NAMALWA (cell line): ENCODE measurements at places on chromosomes 2 and 18.
A peak's percentile ranks its signal among the peaks of the same experiment; 100 is the strongest.

DNA sequence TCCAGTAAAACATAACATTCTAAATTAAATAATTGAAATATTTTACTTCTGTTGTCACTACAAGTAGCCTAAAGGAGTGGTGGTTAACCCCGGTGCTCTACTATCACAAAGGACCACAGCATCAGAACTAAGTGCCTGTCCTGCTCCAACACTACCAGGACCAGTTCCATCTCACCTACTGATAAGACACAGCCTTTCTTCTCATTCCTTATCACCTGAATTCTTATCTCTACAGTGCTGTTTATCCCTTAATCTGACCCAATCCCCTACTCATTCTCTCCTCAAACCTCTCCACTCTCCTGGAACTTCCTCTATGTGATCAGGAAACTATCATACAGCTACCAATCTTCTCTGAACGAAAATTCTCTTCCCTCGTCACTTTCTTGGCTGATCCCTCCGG lies 80.2 kb downstream of the ITSN2 start:
- no peak for DNase-seq

DNA sequence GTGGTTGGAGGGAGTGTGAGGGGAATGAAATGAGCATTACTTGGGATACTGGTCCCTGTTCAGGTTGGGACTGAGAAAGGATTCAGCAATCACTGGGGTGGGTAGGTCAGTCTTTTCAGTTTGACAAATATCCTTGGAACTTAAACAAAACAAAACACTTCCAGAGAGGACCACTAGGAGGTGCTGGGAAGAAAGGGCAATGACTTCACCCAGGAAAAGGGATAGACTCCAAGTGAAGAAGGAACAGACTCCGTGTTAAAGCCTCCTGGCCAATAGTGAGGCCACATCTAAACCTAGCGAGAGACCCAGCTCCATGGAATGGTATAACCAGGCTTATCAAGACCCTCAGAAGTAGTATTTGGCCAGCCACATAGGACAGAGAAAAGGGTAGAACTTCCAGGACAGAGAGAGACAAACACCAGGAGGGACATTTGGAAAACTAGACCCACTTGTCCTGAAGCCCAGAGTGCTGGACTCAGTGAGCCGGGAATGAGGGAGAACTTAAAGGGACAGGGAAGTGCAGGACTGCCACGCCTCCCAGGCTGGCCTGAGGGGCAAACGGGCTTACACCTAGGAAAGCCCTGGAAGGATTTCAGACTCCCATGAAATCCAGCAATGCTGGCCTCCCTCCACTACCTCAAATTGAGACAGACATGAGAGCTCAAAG lies 19.6 kb upstream of the KCNG3 start:
- peak; percentile 43 for DNase-seq

DNA sequence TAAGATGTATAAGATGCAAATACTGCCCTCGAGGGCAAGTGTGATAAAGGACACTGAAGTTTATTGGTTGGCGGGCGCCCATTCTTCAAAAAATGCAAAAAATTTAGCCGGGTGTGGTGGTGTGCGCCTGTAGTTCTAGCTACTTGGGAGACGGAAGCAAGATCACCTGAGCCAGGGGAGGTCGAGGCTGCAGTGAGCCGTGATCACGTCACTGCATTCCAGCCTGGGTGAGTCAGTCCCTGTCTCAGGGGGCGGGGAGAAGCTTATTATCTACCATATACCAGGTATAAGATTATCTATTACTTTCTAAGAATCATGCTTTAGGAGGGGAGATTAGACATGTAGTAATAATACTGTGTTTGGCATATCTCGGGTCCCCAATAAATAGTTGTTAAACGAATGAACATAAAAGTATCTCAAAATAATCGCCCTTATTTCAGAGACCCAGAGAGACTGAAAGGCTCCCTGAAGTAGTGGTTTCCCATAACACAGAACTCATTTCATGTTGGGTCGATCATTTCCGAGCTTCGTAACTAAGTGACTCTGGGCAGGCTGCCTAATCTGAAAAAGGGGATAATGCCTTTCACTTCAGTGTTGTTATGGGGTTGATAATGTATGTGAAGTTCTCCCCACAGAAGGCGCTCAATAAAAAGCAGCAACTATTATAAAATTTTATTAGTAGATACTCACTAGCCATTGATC lies 1.2 kb upstream of the SELENOI start:
- DNase-seq: no peak

GRCh38 chr2:164675027-164675426 lies 53.7 kb upstream of the GRB14 start:
- DNase-seq: no peak

DNA sequence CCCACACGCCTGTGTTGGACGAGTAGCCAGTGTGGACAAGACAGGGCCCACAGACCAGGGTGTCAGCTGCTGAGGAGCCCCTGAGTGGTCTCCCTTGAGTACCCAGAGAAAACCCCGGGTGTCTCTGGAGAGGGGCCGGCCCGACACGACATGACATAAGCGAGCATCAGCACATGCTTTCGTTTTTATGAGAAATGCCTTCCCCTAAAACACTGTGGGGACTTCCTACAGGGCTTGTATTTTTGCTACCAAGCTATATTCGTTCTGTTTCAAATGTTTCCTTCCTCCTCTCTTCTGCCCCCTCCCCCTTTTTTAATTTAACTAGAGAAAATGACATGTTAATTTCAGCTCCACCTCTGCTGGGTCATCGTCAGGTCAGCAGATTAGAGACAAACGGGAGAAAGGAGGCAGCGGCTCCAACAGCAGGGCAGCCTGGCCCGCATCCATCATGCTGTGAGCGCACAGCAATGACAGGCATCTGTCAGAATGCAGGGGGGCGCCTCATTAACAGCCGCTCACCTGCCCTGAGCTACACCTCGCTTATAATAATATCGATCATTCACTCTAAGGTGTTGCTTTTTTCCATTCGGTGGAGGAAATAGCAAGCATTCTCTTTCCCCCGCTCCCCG lies 286.2 kb downstream of the ZNF516 start:
- no peak for DNase-seq

DNA sequence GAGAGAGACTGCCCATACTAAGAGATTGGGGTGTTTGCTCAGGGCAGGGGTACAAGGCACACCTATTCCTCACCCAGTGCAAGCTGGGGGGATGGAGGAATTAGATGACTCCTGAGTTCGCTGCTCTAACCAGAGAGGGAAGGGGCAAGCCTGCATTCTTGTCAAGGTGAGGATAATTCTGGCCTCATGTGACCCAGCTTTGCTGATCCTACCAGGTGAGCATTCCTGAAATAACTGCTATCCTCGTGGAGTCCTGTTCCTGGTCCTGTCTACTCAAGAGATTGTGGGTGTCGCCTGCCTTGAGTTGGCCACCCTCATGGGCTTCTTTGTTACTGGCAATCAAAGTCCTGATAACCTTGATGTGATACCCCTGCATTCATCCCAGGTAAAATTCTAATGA lies 206.0 kb downstream of the SPP2 start:
- DNase-seq: no peak

DNA sequence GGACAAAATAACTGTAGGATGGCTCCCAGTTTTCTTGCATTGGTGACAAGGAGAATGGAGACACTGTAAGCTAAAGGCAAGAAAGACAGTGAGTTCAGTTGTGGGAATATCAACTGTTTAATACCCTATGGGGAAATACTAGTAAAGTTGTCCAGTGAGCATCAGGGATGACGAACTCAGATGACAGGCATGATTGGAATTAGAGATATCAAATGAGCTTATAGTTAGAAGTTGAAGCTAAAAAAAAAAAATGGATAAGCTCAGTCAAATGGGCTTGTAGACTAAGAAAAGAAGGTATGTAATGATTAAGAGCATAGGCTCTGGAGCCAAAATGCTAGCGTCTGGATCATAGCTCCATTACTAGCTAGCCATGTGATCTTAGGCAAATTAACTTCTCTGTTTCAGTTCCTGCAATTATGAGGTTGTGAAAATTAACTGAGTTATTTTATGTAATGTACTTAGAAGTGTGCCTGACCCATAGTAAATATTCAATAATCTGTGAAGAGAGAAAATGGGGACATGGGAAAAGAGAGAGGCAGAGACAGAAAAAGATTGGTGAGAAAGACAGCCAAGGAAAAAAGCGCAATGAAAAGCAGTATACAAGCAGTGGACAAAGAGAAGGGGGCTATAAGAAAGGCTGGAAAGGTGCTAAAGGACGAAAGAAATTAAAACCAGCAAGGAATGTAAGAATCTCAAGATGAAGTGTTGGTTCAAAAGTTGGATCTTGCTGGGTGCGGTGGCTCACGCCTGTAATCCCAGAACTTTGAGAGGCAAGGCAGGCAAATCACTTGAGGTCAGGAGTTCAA lies 95.7 kb upstream of the SLC39A10 start:
- DNase-seq: peak; percentile 75

DNA sequence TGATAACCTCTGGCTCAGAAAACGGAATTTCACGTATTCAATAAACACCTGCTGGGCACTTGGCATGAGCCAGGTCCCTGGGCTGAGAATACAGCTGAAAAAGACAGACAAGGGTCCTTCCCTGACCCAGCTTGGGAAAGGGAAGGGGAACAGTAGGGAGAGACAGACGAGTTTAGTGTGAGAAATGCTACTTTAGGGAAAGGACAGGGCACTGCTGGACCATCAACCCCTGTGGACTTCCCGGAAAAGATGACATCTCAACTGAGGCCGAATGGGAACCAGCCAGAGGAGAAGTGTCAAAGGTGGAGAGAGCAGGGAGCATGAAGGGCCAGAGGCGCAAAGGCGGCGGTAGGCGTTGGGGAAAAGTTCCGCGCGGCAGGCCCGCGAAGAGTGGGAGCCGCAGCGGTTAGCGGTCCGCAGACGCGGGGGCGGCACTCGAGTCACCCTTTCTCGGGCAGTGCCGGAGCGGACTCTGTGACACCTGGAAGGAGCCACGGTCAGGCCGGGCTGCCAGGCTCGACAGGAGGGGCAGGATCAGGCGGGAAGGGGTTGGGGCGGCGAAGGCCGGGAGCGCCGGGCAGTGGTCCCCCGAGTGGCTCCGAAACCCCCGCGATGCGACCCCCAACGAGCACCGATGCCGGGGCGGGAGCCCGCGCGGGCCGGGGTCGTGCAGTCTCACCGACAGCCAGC lies 519 bp downstream of the TEX261 start:
- peak; percentile 31 for DNase-seq

GRCh38 chr2:96512341-96512740 lies 7.2 kb upstream of the NEURL3 start:
- DNase-seq: no peak

GRCh38 chr18:12441475-12442034 lies 33.8 kb downstream of the PRELID3A start:
- DNase-seq: no peak

DNA sequence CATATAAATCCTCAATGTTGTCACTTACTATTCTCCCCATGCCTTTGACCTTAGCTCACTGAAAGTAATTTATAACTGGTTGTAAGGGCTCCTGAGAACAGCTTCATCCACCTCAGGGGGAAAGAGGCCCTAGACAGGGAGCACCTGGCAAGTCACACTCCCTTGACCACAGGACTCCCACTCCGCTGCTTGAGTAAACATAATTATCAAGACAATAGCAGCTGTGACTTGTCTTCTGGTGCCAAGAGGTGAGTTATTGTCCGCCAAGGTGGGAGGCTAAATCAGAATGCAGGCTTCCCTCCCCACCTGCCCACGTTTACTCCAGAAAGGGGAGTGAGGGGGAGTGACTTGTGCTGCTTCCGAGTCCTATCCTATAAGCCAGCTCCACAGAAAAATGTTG lies 230.6 kb upstream of the LRATD1 start:
- no peak for DNase-seq

- no peak for DNase-seq
These were observed 297.6 kb downstream of the CDH7 start for GRCh38 chr18:66048406-66048805.

- peak; percentile 87 for DNase-seq
These were observed 7.4 kb upstream of the MOB1A start for GRCh38 chr2:74186038-74186437.

DNA sequence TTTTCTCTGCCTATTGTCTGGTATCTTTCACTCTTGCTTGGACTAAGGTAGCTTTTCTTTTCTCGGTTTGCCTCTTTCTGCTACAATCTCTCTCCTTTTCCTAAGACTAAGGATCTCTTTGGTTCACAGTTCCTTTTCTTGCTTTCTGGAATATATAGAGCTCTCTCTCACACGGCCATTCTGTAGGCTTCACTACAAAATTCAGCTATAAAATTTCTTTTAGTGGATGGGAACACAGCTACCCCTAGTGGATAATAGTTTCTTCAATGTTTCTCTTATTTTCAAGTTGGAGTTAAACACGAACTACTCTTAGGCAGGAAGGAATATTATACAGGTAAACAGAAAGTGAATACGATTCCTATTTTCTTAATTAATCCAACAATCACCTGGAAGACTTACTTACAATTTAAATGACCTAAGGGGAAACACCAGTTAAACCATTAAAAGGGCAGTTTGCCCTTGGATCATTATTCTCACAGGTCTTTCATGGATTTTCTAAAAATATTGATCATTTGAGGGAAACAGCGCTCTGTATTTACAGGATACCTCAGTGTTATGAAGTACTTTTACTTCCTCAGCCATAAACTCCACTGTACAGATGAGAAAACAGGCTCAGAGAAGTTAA lies 140.5 kb downstream of the LRP2 start:
- peak; percentile 64 for DNase-seq

- DNase-seq: no peak
These were observed 14.1 kb downstream of the PTPN18 start for GRCh38 chr2:130369965-130370341.

- no peak for DNase-seq
These were observed 19.4 kb downstream of the AAK1 start for GRCh38 chr2:69624131-69624530.

- peak; percentile 24 for DNase-seq
These were observed 279.0 kb downstream of the SRBD1 start for GRCh38 chr2:45332094-45332493.

- DNase-seq: no peak
These were observed 1539.5 kb upstream of the CELF4 start for GRCh38 chr18:39105104-39105503.

DNA sequence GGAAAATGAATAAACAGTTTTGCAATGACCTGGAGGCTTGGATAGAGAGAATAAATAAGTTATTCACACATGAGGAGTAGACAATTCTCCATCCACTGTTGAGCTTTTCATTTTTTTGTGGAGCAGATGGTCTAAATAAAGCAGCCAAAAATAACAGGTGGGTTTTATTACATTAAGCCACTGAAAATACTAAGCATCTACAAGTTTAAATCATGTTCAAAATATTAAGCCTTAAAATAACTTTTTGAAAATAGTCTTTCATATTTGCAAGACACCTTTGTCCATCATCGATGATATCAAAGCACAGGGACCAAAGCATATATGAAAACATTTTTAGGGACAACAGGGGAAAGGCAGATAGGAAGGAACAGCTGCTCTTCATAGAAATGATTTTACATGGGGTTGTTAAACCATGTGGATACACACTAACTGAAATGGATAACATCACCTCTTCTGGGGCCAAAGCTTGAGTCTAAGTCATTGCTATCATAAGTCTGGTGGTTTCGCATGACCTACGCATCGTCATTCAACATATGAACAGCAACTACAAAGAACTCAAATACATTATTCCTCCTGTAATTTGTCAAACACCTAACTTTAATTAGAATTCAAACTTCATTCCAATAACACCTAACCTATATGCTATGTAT lies 197.6 kb upstream of the CHST9 start:
- no peak for DNase-seq

GRCh38 chr2:14454202-14454601 lies 178.3 kb upstream of the LRATD1 start:
- no peak for DNase-seq

GRCh38 chr2:174597345-174598047 lies at the start of gene WIPF1:
TSS of gene WIPF1 (minus strand) at chr2:174597804. CDS start at chr2:174585573, 12,231 bp downstream.
- DNase-seq: peak; percentile 91
